ENCODE measurements at places on chromosomes 16 and 17. TPM values are rescaled to one million over a fixed set of nuclear protein-coding genes. Genes with fewer than 3 reads are reported as not detected.

DNA sequence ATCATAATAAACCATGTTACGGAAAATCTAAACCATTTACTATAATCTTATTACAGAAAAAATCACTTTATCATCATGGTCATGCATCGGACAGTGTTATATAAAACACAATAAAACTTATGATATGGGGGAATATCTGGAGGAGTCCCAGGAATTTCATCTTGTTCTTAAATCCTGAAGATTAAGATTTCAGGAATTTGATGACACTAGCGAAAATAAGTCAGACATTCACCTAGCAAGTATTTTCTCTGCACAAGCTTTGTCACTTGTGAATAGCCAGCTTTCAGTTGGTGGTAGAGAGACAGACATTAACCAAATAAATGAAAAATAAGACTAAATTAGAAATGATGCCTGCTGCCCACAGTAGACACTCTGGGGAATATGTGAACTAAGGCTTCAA, 410.0 kb downstream of the RBFOX1 start:
- no peak for DNase-seq
- no peak overlapping the region for H3K4me3 ChIP-seq
- H3K4me1 ChIP-seq = no peaks in the 10 kb centered on the region
- no peaks in the 10 kb centered on the region for H3K27me3 ChIP-seq
- H3K27ac ChIP-seq = no peak overlapping the region

The HSD17B2 gene
- not detected for total RNA-seq

- no peak overlapping the region for H3K4me3 ChIP-seq
- H3K27ac ChIP-seq = no peak overlapping the region
- H3K4me1 ChIP-seq = no peaks in the 10 kb centered on the region
- no peaks in the 10 kb centered on the region for H3K27me3 ChIP-seq
- H3K36me3 ChIP-seq = no peaks in the 10 kb centered on the region
These were observed 117.7 kb upstream of the WSCD1 start for GRCh38 chr17:5952518-5952917.

- no peaks in the 10 kb centered on the region for H3K36me3 ChIP-seq
- DNase-seq = no peak
- no peak overlapping the region for H3K4me3 ChIP-seq
- no peaks in the 10 kb centered on the region for H3K27me3 ChIP-seq
These were observed 7.5 kb upstream of the KREMEN2 start for GRCh38 chr16:2956579-2956956.

The MPDU1 gene
- total RNA-seq = 14.8 TPM

DNA sequence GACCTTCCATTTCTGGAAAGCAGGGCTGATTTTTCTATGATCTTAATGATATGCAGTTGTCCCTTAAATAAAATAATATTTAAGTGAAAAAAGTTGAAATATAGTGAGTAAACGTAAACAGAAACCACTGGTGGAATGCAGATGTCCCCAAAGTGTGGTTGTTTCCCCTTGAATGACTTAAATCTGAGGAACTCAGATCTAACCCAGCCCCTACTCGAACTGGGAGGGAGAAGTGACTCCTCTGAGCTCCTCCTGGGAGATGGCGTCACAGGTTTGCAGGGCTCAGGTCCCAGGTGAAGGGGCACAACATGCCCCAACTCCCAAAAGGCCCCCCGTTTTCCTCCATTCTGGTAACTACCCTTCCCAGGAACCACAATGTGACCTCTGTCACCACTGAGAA, 142.8 kb downstream of the IRF8 start:
- no peaks in the 10 kb centered on the region for H3K4me1 ChIP-seq
- no peak overlapping the region for H3K27ac ChIP-seq
- no peak overlapping the region for H3K4me3 ChIP-seq
- no peaks in the 10 kb centered on the region for H3K36me3 ChIP-seq
- H3K27me3 ChIP-seq = no peaks in the 10 kb centered on the region
- DNase-seq = no peak

The MYL4 gene
- total RNA-seq = not detected
